ENCODE measurements at places on chromosomes 12 and 14.
A peak's percentile ranks its signal among the peaks of the same experiment; 100 is the strongest.

DNA sequence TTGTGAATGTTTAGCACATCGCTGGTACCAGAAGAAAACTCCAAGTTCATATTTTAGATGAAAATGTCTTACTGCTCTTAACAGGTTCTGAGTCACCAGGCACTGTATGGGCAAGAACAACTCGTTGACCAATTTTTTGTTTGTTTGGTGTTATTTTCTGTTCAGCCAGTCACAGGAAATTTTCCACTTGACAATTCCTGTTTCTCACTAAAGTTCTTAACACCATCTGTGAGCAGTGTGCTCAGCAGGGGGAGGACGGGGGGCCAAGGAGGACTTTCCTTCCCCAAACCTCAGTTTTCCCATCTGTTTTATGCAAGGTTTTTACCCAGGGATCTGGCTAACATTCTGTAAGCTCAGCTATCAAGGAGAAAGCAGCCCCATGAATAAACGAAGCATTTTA is 3.0 kb downstream of the NUAK1 start:
- no peak for DNase-seq

DNA sequence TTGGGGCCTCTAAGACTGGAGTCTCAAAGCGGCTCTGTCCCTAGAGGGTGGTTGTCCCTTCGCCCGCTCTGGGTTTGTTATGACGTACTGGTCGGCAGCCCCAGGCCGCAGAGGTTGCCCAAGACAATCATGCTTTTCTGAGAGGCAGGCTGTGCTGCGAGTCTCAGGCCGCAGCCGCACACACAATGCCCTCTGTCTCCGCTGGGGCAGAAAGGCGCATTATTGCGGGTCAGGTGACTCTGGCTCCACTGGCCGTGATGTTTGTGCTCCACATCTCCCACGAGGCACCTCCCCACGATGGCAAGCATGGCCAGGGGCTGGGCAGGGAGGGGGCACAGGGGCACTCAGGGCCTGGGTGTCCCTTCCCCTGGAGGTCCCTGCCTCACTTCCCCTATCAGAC is 21.0 kb upstream of the PLEKHG3 start:
- DNase-seq = no peak

GRCh38 chr14:33505963-33506329 is 444.9 kb downstream of the EGLN3 start:
- no peak for DNase-seq

DNA sequence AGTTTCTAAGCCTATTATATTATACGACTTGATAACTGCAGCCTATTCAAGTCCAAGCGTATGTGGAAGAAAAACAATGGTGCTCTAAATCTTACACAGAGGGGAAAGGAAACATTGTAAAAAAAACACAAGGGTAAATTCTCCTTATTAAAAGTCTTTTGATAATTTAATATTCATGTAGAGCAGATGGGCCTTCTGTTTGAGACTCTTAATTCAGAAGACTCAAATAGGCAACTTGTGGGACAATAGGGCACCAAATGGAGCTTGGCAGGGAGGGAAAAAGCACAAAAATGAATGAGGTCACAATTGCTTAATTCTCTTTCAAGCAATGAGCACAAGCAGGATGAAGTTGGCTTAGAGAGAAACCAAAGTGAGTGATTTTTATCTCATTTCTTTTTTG is 159.4 kb downstream of the NELL2 start:
- DNase-seq = no peak

DNA sequence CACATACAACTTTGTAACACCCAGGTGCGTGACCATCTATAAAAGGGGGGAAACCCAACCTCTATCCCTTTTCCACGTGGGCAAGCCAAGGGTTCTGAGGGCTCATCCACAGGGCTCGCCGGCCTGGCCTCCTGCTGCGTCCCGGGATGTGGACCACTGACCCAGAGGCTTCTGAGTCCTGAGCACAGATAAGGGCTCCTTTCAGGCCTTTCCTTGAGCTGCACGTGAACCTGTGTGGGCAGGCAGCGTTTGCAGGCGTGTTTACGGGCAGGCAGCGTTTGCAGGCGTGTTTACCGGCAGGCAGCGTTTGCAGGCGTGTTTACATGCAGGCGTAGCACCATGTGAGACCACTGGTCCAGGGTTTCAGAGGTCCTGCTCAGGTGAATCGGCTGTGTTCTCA is 3.8 kb downstream of the TCL1A start:
- no peak for DNase-seq

DNA sequence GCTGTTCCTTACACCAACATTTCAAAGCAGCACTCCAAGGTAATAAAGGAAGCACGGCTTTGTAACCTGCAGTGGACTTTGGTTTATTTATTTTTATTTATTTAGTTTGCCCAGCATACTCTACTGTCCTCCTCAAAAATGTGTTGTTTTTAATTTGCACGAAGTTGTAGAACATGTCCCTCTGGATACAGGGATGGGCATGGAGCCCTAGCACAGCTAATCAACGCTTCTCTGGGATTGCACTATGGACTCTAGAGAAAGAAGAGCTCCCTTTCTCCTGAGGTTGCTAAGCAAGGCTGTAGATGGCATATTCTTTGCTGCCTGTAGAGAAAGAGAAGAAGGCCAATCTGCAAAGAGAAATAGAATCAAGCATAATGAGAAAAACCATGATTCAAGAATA is 5.9 kb upstream of the ANAPC5 start:
- no peak for DNase-seq

DNA sequence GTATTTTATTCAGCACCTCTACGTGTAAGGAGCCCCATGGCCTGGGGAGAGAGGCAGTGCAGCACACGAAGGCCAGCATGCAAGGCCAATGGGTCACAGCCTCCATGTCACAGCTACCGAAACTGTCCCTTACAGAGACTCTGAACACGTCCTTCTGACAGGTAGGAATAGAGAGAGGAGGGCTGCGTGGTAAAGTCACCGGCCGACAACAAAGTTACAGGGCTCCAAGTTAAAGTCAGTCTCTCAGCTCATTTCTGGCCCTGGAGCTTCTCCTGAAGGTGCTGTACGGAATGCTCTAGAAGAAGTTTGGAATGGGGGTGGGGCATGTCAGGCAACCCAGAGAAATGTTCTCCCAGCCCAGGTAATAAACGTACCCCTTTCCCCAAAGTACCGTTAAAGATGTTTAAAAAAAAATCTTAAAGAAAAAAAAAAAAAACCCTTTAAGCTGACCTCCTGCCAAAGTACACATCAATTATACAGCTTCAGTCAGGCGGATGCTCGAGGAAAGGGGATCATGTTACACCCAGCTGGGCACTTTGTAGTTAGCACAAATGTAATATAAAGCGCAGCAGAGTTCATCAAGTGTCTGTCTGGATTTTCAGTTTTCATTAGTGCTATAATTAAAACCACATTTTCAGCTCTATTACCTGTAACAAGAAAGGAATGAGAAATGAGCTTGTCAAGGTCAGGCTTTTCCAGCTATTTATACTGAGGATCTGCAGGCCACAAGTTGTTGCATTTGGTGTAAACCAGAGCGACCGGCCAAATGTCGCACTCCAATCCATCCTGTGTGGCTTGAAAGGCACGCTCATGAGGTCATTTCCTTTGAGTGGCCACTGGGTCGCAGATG is 53.3 kb upstream of the CDKN3 start:
- DNase-seq = no peak

GRCh38 chr12:26848156-26848825 is 15.3 kb upstream of the ITPR2 start:
- no peak for DNase-seq

DNA sequence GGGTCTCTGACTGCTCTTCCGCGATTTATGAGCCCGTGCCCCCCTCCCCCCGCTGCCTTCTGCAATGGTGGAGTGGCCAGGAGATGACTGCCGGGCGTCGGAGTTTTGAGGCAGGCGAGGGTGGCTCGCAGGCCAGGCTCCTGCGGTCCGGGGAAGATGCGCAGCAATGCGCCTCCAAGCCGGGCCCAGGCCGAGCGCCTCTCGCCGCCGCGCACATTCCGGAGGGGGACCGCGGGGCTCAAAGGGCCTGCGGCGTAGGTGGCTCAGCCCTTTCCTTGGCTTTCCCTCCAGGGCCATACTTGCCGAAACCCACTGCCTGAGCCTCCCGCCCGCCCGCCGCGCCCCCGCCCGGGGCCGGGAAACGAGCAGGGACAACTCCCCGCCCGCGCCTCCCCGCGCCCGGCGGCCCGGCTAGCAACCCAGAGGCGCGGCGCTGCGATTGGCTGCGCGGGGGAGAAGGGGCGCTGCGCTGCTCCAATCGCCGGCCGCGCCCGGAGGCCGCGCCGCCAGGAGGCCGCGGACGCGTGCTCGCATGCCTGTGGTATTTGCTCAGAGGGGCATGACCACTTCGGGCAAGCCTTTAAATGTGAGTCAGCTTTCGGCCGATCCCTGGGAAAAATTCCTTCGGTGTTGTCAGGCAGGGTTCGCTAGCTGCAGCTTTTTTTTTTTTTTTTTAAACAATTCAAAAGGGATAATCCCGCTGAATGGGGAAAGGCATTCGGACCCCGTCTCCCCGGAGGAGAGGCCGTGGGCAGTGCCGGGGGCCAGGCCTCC is 157.9 kb upstream of the PARP11 start:
- DNase-seq = peak; percentile 47

- DNase-seq = no peak
Observed at GRCh38 chr14:93701562-93701961, 86.7 kb downstream of the PRIMA1 start.

- DNase-seq = no peak
Observed at GRCh38 chr14:65976761-65977404, 509.3 kb upstream of the CCDC196 start.

DNA sequence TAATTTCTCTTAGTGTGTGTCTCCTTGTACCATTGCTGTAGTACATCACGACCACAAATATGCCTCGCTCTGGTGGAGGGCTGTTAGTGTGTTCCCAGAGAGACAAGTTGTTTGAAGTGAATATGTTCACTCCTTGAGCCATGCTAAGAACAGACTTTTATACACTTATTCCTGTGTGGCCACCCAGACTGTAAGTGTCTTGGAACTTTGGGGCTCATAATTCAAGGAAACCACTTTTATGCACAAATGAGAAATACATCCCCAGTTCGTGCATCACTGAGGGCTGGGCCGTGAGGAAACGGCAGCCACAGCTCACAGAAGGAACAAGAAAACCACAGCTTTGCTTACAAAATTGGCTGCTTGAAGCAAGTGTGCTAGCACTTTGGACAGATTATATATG is 362.2 kb upstream of the DDHD1 start:
- DNase-seq = no peak

DNA sequence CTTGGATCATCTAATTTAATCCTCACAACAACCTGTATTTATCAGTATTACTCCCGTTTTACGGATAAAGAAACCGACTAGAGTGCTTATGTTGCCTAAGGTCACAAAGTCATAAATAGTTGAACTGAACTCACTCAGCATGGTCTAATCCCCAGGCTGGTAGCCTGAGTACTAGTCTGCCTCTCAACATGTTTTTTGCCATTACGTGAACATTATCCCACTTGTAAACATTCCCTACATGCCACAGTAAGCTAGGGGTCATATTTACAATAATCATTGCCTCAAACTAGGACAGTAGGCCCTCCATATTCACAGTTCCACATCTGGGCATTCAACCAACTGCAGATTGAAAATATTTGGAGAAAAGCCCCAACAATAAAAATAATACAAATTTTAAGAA is 12.1 kb downstream of the SNRPF start:
- no peak for DNase-seq
